M059J (cell line): ENCODE measurements at places on chromosomes 5 and 9.

DNA sequence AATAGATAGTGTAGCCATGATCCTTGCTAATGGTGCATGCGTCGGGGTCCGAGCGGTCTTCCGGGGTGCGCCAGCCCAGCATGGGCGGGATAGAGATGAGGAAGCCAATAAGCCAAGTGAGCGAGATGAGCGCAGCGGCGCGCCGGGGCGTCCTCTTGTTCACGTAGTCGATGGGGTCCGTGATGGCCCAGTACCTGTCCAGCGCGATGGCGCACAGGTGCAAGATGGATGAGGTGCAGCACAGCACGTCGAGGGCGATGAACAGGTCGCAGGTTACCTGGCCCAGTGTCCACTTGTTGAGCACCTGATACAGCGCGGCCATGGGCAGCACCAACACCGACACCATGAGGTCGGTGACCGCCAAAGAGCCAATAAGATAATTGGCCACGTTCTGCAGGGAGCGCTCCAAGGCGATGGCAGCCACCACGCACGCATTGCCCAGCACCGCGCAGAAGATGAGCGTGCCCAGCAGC is 1.1 kb downstream of the HTR1A start:
- DNase-seq, result no peak

GRCh38 chr5:123112196-123112595 is 23.2 kb downstream of the PRDM6 start:
- DNase-seq, result no peak

GRCh38 chr9:77954013-77954665 is 77.5 kb downstream of the GNAQ start:
- DNase-seq, result no peak

GRCh38 chr5:156956321-156956720 is 6.7 kb downstream of the TIMD4 start:
- no peak for DNase-seq
